Stimulated activated CD8-positive, alpha-beta memory T cell treated with anti-CD3 and anti-CD28 coated beads, Interleukin-7, amount 100 ng/mL, for 1 hour (primary cell): ENCODE measurements at places on chromosomes 12 and 14.

DNA sequence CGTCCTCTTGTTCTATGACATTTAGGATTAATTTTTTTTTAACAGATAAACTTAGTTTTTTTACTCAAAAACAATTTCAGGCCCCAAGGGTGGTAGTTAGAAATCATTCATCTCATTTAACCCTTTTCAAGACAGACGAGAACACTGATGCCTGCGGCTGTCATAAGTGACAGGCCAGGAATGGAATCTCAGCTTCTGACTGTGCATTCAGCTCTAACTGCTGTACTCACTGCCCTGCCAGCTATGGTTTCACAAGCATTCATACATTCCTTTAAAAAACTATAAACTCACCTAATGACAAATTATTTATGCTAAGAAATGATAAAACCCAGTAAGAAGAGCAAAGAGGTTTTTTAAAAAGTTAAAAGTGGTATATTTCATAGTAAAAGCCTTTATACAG is 8.8 kb downstream of the DENND5B start:
- DNase-seq: no peak

GRCh38 chr12:22766911-22767420 is 142.0 kb downstream of the ETNK1 start:
- no peak for DNase-seq

DNA sequence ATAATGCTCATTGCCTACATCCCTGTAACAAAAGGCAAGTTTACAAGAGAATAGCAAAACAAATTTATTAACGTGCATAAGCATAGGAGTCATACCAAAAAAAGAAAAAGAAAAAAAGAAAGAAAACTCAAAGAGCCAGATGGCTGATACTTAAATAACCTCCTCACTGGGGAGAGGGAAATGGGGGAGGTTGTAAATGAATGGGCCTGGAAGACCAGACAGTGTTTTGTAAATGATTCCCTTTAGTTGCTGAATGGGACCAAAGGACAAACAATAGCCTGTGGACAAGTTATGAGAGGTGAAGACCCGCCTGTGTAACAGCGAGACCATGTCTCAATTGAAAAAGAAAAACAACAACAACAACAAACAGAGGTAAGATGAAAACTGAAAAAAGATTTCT is 35.3 kb downstream of the CAPS2 start:
- DNase-seq: no peak

DNA sequence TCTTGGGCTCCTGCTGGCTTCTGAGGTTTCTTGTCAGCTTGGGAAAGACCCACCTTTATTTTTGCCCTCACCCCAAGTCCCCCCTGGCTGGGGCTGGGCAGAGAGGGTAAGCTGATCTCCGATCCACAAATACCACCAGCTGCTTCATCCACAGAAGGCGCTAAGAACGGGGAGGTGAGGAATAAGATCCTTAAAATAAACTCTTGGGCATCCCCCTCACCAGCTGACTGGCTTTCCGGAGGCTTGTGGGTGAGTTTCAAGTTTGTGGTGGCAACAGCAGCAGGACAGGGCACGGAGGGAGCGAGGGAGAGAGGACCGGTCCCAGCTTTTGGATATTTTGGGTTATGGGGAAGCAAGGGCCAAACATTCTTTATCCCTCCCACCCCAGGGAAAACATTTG is 20.8 kb upstream of the HSPB8 start:
- no peak for DNase-seq

DNA sequence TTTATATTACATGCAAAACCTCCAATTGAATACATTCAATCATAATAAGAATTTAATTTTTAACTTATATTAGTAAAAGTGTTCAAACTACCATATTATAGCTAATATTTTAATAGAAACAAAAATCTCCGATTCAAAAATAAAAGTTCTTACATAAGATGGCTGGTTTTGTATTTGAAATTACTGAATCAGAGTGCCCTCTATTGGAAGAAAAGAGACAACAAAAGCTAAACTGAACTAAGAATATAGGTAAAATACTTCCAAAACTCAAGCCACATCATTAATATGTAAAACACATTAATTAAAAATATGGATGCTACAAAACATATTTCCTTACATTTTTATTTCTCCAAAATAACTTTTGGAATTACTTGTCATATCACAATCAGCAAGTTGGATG is 120.3 kb downstream of the GARIN6 start:
- no peak for DNase-seq

DNA sequence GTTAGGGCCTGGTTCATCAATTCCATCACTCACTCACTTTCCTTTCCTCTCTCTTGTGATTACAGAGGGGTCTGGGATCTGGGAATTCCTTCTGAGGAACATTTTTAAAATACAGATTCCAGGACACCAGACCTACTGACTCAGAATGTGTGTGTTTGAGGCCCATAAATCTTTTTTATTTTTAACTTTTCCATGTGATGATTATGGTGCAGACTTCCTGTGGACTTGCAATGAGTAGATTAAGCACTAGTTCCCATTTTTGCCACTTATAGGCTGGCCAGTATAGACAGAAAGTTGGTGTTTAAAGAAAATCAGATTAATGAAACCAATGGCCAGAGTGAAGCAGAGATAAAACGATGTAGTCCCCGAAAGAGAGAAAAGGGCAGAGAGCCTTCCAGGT is 28.1 kb downstream of the SLC41A2 start:
- DNase-seq: no peak

GRCh38 chr12:10242539-10242938 is 29.9 kb downstream of the GABARAPL1 start:
- no peak for DNase-seq

DNA sequence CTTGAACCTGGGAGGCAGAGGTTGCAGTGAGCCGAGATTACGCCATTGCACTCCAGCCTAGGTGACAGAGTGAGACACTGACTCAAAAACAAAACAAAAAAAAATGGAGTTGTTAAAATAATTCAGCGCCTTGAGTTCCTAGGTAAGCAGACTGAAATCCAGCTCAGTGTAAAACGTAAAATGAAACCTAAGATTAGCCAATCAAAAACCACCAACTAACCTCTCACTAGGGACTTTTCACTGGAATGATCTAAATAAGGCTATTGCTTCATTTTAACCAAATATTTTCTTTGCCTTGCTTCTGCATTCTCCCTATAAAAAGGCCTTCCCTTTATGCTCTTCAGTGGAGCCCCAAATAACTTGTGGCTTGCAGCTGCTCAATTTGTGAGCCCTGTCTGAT is 91.6 kb upstream of the HIF1A start:
- no peak for DNase-seq

- DNase-seq: no peak
These were observed 47.0 kb downstream of the TMEM132C start for GRCh38 chr12:128313931-128314330.

GRCh38 chr14:24037658-24038037 is 14.2 kb upstream of the CARMIL3 start:
- DNase-seq: no peak

- no peak for DNase-seq
These were observed 190.4 kb upstream of the DIO3 start for GRCh38 chr14:101370593-101371569.

DNA sequence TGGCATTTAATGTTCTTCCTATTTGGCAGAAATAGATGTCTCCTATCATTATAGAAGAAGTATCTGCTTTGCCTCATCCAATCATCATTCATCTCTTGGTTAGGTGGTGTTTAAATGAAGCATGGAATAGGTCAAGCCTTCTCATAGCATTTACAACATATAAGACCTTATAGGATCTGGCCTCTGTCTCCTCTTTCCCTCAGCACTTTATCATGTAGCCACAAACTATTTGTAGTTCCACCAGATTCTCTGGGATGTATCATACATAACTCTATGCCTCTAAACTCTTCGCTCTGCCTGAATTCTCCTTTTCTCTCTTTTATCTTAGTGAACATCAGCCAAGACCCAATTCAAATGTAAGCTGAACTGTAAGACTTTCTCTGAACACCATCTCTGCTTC is 20.7 kb downstream of the NAA25 start:
- no peak for DNase-seq

- no peak for DNase-seq
These were observed 645.2 kb downstream of the MED13L start for GRCh38 chr12:115632308-115632707.

- no peak for DNase-seq
These were observed 46.7 kb upstream of the ATP2A2 start for GRCh38 chr12:110234331-110234751.

DNA sequence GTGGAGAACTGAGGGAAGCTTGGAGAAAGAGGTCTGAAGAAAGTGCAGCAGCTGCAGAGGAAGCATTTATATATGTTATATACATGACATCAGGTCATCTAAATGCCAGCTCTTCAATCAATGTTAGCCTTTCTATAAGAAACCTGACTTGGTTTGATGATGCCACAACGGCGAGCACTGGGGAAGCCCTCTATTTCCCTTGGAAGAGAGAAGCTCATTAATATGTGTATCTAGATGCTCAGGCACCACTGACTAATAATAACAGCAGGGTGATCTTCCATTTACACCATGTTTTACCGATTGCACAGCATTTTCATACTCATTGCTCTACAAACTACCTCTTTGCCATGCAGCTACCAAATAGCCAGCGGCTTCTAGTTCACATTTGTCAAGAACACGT is 811 bp downstream of the ACYP1 start:
- DNase-seq: no peak

- DNase-seq: no peak
These were observed 75.0 kb upstream of the FZD10 start for GRCh38 chr12:130087222-130087621.

DNA sequence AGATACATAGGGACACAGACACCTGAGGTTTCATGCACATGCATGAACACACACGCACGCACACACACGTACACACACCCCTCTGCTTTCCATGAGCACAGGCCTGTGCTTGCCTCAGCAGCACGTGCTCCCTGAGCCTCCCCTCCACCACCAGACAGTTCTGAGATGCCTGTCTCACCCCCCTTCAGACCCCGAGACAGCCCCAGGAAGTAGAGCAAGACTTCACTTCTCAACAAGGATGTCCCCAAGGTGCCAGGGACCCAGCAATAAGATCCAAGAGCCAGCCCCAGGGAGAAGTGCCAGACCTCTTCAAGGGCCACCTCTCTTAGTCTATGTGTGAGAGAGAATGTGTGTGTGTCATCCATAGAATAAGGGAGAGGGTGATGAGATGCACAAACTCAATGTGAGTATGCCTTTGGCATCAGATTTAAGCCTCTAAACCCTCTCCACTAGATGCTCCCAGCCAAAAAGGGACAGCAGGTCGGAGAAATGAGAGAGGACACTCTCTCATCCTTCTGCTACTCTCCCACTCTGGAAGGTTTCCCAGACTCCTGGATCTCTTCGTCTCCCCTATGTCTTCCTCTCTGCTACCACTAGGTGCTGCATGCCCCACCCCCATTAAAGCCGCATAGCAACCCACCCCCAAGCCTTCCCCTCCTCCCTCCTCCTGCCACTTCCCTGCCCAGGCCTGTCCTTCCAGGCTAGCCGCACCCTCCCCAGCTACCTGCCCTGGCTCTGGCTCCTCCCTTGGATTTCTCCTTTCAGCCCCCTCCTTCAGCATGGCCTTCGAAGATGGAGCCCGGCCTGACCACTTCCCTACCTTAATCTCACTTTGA is 7.7 kb downstream of the RARG start:
- no peak for DNase-seq

- no peak for DNase-seq
These were observed 12.6 kb downstream of the GPRC5A start for GRCh38 chr12:12903642-12904609.

GRCh38 chr14:23372509-23372908 is at the start of gene IL25:
Gene IL25, plus strand, starts transcription at chr14:23372809.
- no peak for DNase-seq
